ENCODE measurements at places on chromosomes 3 and 15.

GRCh38 chr3:69791919-69792399 is 52.7 kb downstream of the MITF start:
- no peak for DNase-seq

DNA sequence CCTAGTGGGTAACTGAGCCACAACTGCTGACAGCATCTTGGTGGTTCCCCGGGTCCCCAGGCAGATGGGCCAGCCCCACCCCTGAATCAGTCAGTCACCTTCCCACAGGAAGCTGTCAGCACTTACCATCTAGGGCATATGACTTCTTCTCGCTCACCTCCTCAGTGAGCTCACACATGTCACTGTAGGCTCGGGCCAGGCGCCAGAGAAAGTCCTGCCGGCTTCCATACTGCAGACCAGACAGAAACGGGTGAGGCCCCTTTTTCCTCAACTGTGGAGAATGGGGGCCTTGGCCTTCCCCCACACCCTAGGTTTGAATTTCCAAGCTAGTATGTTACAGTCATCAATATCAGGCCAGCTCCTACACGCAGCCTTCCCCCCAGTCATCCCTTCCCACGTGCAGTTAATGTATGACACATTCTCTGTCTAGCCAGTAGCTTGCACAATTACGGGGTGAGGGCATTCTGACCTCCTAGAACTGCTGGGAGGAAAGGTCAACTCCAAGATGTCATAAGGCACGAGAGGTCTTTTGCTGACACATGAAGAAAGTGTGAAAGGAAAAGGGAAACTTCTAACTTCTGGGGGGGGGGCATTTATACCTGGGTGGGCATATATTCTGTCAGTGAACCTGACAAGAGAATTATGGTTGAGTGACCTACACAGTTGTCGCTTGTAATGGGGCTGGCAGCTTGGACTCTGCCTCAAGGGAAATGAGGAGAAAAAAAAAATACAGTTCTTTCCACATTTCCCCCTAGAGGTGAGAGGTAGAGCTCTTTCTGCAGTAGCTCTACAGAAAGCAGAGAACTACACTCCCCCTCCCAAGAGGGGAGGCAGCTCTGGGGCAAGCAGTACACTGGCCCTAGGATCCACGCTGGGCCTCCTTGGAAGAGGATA is 10.9 kb downstream of the RMDN3 start:
- peak; percentile 37 for DNase-seq

DNA sequence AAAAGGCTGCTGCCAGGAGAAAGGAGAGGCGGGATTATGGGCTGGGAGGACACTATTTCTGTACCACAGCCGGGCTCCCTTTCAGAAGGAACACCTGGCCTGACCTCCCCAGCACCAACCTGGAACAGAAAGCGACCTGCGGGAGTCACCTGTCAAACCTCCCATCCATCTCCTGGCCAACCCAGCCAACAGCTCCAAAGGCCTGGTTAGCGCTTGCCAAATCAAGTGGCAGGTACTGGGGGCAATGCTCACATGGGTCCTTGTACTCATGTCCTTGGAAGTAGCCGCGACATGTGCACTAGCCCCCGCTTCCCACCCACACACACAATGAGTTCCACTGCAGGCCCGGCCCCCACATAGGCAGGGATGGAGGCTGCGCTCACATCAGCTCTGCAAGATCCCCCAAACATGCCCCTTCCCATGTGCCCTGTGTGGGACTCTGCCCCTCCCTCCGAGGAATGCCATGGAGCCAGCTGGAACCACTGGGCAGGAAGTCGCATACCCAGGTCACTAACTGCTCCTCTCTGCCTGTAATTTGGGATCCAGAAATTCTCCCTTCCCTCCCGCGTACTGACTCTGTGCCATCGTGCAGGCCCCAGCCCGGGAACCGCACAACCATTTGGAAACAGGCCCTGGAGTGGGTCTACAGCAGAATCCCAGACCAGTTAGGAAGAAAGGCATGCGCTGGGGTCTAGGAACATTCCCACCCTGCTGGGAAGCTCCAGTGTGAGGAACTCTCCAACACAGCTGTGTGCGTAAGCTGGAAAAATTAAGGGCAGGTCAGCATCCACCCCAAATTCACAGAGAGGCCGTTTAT is 98.9 kb downstream of the LRIG1 start:
- DNase-seq = no peak

DNA sequence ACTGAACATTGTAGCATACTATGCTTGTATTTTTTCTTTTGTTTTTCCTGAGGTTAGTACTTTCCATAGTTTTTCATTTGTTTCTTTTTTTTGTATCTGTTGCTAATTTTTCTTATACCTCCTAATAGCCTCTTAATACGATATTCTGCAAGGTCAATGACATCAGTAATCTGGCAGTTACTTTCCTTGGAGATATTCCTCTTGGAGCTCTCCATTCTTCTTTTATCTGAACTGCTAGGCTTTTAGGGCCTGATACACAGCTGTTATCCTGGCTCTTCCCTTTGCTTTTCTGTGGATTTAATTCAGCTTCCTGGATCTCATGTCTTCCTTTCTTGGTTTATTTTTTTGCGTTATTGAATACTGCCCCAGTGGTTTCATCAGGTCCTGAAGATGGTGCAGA is 12.9 kb downstream of the ALPK3 start:
- DNase-seq = no peak

DNA sequence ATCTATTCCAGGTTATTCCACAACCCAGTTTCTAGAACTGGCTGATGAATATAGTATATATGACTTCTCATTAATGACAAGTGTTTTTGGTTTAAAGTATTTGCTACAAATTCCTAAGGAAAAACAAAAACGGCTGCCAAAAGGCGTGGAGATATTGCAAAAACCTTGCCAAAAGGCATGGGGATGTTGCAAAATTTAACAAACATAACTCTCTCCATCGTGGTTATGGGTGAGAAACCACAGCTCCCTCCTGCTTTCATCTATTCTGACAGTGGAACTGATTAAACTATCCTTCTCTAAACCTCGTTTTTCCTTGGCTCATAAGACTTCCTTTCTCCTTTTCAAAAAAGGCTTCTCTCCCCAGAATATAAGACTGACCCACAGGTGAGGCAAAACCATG is 342.0 kb upstream of the PDZRN3 start:
- no peak for DNase-seq

DNA sequence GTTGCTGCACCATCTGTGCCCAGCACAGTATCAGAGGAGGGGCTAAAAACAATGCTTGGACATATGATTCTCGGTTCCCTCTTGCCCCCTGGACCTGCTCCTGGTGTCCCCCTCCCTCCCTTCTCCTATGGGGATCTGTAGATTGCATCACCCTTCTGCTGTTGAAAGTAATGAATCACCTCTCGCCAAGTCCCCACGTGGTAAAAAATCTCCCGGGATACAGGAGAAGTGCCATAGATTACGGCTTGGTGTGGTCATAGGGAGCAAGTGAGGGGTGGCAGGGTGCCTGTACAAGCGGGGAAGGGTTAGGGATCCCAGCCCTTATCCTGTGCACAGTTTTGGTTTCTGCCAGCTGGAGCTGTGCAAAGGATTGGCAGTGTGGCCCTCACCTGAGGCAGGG is 37.7 kb downstream of the AMOTL2 start:
- no peak for DNase-seq

- DNase-seq = no peak
Measured at GRCh38 chr3:2847062-2847841, 262.9 kb downstream of the IL5RA start.

DNA sequence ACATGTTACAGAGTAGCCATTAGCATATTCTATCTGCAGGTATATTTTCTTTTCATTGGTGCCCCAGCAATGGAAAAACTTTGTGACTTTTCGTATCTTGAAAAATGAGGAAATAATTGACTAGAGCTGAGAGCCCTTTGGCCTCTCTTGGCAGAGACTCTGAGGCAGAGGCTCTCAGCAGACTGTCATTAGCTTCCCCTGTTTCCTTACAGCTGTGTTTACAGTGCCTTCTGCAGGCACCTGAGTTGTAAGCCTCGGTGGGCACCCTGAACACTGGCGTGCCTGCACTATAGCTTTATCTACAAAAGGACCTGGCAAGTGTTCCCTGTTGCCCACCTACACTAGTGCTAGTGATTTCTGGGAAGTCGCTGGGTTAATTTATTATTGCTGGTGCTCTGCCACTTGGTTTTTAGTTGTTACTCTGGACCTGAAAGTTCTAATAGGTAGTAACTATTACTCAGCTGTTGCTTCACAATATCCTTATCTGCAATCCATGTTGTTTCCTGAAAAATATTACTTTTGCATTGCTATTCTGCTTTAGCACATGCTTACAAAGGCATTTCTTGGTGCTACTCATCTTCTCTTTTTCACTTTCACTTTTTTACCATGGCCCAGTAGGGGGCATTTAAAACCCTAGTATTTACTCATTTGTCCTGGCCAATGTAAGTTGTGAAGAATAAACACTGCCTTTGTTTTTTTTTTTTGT is 7.8 kb upstream of the GPR171 start:
- DNase-seq = no peak

GRCh38 chr3:1214933-1215332 is 122.1 kb downstream of the CNTN6 start:
- no peak for DNase-seq

DNA sequence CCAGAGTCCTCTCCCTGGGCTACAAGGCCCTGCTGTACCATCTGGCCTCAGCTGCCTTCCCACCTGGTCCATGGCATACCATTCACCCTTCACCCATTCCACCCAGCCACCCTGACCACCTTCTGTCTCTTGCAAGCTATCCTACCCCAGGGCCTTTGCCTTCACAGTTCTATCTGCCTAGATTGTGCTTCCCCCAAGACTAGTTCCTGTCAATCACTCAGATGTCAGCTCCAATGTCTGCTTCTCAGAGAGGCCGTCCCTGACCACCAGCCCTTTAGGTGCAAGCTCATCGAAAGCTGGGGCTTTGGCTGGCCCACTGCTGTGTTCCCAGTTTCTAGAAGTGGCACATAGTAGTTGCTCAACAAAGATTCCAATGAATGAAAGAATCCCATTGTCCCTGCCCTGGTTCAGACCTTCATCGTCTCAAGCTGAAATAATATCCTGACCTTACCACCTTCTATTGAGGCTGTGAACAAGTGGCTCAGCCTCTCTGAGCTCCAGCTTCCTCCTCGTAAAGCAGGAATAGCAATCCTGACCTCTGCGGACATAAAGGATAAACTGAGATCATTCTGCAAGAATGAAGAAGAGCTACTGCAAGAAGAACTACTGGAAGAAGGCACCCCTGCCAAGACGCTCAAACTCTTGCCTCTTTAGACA is 15.8 kb downstream of the EFCAB12 start:
- DNase-seq = no peak

DNA sequence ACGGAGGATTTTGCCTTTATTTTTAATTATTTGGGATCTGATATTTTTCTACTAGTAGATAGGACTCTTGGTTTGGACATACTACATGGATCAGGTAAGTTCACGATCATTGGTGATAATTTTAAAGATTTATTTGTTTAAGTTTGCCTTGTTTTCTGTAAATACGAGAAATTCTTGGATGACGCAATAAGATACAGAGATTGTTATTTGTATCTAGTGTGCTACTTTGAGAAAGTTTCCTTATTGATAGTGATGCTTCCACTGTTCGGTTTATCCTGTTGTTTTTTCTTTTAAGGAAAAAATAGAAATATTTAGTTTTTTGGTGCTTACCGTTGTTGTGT is 577 bp downstream of the CHD2 start:
- DNase-seq = no peak

DNA sequence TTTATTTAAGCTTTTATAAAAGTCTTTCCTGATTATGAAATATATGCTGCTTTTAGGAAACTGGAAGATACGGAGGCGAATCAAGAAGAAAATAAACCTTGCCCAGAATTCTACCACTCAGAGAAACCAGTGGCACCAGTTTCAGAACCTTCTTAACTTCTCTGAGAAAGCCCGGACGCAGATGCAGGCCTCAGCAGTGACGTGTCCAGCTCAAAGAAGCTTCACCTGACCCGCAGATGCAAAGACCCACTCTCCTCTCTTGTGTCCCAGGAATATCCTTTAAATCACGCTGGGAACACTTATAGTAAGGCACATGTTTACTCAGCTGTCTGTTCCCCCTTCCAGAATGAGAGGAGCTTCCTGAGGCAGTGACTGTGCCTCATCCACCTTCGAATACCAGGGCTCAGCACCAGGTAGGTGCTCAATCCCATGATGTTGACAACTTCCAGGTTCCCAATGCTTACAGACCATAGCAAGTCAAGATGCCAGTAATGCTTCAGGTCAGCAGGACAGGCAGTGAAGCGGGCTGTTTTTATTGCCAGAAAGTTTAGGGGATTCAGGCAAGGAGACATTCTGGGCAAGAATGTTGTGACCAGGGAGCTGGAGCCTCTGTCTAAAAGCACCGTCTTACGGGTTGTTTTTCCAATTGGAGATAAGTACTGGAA is 39.9 kb upstream of the LDHAL6B start:
- DNase-seq = no peak

- DNase-seq = no peak
Measured at GRCh38 chr3:36178018-36178417, 202.3 kb upstream of the STAC start.

DNA sequence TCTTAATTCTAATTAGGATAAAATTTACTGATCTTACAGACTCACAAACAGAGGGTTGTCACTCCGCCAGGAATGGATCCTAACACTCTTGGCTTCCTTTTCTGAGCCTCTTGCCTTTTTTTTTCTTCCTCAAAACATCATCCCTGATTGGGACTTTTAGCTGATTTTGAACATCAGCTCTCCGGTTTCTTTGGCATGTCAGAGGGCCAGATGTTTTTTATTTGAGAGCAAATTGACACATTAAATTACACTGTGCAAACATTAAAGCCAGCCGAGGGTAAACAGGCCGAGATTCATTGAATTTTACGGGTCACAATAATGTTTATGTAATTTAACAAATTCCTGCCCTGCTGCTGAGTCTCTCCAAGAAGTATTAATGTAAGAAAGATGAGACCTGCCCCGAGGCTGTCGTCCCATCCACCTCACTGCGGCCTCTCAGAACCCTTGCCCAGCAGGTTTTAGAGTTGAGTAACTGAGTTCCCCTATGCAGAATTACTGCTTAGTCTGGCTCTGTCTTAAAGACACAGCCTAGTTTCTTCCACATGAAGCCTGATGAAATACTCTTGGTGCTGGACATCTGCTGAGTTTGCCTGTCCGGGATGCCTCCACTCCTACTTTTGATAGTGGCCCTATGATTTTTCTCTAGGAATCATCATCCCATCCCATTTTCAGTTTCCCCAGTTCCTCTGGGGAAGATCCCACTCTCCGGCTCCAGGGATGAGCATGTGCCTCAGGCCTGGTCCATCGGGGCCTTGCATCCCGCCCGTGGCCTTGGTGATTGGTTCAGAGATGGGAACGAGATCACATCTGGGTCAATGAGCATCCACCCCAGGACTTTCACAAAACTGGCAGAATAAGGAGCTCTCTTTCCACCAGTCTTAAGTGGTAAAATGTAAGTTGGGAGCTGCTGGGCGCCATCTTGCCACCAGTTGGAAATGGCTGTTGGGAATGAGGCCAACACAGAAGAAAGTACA is 226.6 kb upstream of the TLE3 start:
- DNase-seq = no peak

- DNase-seq = no peak
Measured at GRCh38 chr3:8848696-8849131, 79.3 kb upstream of the OXTR start.

GRCh38 chr3:24520976-24521419 is 26.3 kb upstream of the THRB start:
- no peak for DNase-seq

Data from stimulated activated CD8-positive, alpha-beta memory T cell treated with anti-CD3 and anti-CD28 coated beads, Interleukin-4, amount 100 ng/mL, for 1 hour (primary cell).